ENCODE measurements at places on chromosomes 1 and 21.

DNA sequence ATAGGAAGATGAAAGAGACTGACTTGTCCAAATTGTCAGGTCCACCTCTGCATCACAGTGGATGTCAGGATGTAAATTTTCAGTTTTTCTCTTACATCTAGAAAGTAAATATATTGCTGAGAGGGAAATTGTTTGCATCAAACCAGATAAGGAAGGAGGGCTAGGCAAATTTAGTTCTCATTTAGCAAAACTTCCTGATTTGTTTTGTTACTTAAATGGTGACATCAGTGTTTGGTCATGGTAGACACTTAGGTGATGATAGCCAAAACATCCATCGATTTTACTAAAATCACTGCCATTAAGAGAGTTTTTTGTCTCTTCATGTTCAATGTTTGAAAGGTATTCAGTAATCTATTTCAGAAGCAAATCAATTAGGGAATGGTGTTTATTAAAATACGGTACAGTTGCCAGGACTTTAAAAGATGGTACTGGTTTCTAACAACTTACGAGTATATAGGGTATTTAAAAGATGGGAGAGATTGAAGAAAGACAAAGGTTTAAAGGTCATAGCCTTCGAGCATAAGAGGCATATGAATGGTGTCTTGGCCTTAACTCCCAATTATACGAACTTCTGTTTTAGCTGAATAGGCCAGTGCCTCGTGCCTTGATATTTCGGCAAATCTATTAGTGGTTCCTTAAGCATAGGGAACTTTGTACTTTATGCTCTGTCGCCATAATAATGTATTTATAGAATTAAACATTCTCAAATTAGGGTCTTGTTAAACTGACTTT is 3.0 kb downstream of the IER5 start:
- DNase-seq, result no peak

DNA sequence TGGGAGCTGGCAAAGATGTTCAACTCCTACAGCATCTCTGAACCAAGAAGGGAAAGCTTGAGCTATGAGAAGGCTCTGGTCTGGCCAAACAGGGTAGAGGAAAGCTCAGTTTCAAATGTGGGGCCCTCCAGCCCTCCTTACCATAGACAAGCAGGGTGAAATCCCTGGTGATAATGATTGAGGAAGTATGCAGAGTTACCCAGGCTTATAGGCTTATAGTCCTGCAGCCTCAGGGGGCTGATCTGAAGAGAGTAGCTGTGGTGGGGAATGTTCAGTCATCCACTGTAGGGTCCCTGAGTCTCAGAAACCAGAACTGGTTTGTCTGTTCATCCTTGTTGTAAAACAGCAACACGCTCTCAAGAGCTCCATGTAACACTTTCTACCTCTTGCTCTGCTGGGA is 19.8 kb upstream of the LY9 start:
- no peak for DNase-seq

DNA sequence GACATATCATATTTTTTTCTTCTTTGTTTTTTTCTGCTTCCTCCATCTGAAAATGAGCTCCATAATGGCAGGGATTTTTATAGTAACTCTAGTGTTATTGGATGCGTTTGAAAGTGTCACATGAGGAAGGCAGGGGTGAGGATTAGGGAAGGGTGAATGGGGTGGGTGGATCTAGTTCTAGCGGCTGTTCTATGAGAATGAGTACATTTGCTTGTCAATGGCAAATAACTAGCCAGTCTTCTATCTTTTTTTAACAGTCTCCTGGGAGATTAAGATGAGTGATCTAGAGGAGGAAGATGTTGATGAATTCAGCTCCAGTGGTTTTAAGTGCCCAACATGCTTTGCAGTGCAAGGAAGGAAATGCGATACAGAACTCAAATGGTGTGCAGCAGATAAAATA is 5.8 kb downstream of the OR14I1 start:
- no peak for DNase-seq

DNA sequence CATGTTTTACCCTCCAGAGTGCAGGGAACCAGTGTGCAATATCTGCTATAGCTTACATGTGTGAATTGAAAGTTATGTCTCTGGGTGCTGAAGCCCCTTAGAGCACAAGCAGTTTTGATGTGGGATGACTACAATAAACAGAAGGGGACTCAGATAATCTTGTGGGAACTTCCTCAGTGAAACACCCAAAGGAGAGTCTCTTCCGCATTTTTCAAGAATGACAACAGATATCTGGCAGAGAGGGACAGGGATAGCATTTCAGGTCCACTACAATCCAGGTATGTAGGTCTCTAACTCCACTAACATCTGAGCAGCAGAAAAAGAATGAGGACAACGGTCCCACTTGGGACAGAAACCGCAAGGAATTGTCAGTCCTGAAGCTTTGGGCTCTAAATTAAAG is 67.6 kb upstream of the PDE4B start:
- DNase-seq, result no peak
